ENCODE measurements at places on chromosomes 3 and 15. TPM values are rescaled to one million over a fixed set of nuclear protein-coding genes. Genes with fewer than 3 reads are reported as not detected.

Gene CAMK2N2
- total RNA-seq = not detected

Gene LRTM1
- not detected for total RNA-seq

Gene SI
- total RNA-seq = not detected

Gene CA12
- not detected for total RNA-seq

Gene EPHA3
- total RNA-seq = not detected

Gene SNX22
- 0.41 TPM for total RNA-seq

Gene CKMT1A
- not detected for total RNA-seq
